ENCODE measurements at places on chromosomes 11 and 22.
A peak's percentile ranks its signal among the peaks of the same experiment; 100 is the strongest.

DNA sequence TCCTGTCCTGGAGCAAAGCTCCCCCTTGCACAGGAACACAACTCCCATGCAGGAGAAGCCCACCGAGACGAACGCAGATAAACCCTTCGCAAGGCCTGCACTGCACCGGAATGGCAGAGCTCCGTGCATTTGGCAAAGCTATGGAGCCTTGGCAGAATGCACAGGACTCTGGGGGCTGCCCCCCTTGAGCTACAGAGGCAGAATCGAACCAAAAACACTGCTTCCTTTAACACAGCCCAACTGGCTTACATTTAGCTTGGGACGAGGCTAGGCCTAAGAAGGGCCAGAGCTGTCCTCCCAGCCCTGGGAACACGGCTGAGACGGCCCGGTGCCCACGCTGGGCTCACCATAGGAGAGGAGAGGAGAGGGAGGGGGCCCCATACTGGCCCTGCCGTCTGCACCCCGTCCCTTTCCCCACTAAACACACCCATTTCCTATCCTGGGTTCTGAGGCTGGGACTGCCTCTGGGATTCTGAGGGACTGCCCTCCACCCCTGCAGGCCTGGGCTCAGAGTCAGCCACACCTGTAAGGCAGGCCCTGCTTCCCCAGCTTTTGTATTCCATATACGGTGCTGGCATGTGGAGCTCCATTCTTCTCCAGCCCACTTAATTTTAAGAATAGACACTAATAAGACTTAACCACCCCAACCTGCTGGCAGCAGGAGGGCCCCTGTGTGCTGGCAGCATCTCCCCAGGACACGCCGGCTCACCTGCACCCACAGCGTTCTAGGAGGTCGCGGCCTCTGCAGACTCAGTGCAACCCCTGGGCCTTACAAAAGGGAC is 32.9 kb downstream of the PPM1F start:
- DNase-seq: no peak

DNA sequence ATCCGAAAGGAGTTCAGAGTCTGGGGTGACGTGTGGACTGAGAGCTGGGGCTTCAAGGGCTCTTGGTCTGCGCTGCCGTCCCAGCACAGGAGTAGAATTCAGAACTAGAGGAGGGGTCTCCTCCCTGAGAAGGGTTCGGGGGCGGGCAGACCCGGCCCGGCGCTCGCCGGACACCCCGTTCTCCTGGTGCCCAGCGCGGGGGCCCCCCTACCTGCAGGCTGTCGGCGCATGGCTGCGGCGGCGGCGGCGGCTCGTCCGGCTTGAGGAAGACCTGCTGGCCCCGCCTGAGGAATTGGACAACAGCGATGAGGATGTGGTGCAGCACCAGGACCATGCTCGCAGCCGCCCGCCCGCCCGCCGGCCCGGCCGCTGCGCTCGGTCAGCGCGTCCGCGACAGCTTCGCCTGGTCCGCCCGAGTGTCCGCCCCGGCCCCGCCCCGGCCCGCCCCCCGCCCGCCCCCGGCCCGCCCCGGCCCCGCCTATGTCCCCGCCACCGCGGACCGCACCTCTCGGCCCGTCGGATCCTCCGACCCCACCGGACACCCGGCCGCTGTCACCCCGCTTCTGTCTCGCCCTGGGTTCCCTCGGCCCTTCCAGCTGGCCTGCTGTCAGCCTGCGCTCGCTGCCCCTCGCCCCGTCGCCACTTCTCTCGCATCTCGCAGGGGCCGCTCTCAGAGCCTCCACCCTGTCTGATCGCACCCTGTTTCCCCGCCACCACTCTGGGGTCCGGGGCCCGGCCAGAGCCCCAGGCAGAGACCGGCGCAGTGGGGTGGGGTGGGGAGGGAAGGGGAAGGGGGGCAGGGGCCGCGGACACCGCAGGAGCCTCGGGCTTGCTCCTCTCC is 32.0 kb downstream of the PDE2A start:
- peak; percentile 36 for DNase-seq

DNA sequence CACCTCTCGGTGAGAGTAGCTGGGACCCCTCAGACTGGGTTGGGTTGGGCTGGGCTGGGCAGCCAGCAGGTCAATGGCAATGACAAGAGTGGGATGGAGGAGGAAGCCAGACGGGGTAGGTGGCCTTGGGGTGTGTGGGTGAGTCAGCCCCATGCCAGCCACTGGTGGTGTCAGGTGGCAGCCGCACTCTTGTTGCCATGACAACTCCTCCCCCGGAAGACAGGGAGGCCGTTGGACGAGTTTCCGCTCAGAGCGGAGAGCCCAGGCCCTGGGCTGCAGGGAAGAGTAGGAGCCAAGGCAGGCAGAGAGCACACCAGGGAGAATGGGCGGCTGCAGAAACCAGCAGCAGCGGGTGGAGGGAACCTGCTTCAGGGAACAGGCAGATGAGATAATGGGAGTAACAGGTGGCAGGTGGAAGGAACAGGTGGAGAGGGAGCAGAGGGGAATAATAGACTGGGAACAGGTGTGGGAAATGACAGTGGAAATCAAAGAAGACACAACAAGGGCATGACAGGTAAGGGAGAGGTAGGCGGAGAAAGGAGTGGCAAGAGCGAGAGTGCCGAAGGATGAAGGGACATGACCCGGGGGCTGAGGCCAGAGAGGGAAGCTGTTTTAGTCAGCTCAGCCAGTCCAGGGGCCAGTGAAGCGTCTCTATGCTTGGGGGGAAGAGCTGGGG is 8.7 kb downstream of the SPTBN2 start:
- peak; percentile 70 for DNase-seq

- DNase-seq: no peak
Observed at GRCh38 chr22:48089601-48090331, 1327.3 kb downstream of the TBC1D22A start.

DNA sequence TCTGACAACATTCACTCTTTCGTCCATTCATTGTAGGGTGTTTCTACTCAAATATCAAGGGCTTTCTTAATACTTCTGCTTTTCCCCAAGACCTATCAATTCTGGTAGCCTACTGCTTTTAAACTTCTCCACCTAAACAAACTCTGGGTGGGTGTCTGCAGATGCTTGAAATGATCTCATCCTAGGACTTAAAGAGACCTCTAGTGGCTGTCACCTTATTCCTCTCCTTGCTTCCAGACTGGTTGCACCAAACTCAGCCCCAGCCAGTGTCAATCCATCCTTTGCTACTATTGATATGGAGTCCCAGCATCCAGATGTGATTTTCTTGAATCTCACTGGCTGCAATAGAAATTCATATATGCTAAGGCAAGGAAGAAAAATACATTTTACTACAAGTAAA is 274.7 kb downstream of the NXPE2 start:
- DNase-seq: no peak

GRCh38 chr11:20000351-20001134 is 159.7 kb downstream of the DBX1 start:
- DNase-seq: no peak
